ACHN (cell line): ENCODE measurements at places on chromosomes 3 and 15.

GRCh38 chr15:96338074-96338765 lies 7.7 kb downstream of the NR2F2 start:
- DNase-seq: peak; percentile 1

DNA sequence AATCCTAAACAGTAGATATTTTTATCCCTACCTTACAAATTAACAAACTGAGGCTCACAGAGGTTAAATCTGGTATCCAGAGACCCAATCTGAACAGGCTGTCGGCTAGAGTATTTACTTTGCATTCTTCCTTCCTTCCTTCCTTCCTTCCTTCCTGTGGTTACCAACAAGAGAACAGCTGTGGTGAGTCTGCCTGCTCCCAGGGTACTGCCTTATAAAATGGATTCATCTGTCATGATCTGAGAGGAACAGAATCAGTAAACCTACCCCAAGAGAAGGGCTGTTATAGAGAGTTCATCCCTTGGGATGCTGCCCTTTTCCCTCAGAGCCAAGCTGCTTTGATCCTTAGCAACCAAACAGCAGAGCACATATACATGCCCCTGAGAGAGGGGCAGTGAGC lies 3.6 kb downstream of the GADL1 start:
- DNase-seq: no peak

DNA sequence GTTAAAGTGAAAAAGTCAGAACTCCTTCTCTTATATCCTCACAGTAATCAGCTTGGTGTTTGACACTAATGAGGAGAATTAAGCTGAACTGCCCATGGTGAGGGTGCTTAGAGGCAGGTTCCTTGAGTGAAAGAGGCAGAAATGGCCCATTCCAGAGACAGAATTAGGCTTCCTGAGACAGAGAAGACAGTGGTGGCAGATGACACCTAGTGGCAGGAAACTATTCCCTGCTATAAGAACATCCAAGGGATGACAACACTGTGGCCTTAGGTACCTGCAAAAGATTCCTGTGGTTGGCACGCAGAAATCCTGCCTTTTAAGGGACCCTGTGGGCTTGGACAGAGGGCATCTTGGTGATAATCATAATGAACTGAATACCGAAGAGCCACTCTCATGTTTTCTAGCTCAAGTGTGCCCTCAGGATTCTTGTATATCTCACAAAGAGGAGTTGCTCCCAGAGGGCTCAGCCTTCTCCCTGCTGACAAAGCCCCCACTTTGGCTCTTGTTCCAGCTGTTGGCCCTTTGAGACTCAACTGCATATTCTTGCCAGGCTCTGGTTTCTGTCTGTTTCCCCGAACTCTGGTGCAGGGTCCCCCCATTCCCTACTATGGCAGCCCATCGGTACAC lies 56.0 kb downstream of the KBTBD12 start:
- peak; percentile 53 for DNase-seq

DNA sequence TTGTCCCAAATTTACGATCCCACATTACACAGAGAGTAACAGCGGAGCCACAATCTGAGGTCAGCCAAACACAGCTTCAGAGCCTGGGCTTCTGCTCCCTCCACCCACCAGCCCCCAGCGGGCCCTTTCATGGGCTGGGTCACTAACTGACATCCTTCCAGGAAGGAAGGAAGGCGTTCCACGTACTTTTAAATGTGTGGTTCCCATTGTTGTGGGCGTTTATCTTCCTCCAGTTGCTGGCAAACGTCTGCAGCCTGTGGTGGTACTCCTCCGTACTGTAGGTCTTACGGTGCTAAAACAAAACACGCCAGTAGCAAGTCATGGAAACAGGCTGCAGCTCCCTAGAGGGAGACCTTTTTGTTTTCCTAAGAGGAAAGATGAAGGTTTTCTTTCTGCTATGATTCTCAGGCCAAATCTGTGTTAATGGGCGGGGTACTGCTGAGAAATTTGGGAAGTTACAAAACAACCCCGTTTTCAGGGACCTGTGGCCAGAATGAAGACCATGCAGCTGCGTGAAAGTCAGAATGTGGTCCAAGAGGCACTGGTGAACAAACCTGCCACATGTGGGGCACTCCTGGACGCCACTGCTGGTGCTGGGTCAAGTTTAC lies 7.6 kb downstream of the CTSH start:
- DNase-seq: no peak

- no peak for DNase-seq
These were observed 30.8 kb downstream of the CCDC13 start for GRCh38 chr3:42742259-42742658.

- peak; percentile 49 for DNase-seq
These were observed 540.6 kb downstream of the NLGN1 start for GRCh38 chr3:173938159-173938558.

DNA sequence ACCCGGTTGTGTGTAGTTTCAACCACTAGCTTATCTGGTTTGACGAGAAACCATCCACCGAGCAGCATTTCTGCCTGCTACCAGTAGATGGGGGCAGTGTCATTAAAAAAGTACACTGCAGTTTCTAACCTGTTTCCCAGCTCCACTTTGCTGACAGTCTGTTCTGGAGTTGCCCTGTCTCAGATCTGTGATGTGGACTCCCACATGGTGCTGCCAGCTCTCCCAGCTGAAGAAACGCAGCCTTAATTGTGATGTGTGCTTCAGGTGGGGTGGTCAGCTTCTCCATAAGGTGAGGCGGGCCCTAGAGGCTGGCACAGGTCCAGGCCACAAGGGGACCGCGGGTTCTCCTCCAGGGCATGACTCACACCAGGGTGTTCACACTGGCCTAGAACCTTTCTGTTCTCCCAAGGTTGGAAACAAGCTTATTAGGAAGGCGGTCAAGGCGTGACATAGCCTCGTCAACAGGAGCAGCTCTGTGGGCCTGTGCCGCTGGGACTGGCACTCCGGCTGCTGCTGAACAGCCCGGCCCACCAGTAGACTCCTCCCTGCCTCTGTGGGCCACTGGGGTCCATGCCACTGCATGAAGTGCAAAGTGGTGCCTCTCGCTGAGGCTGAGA lies 2.9 kb upstream of the FAM43A start:
- DNase-seq: peak; percentile 77

GRCh38 chr3:135203026-135203425 lies 408.0 kb downstream of the EPHB1 start:
- DNase-seq: no peak

- DNase-seq: no peak
These were observed 514.6 kb upstream of the CNTN3 start for GRCh38 chr3:75129101-75129500.

DNA sequence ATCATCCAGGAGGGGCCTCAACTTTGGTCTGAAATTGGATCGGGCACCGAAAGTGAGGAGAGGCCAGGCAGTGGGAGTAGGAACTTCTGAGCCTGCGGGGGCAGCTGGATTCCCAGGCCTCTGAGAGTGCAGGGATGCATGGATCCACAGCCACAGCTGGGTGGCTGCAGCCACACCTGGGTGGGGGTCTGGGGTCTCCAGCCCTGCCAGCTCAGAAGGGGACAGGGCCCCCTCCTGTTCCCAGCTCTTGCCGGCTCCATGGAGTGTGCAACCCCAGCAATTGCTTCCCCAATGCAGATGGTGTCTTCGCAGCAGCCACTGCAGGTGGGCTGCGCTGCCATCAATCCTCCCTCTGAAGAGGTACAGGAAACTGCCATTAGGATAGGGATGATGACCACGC lies 123.7 kb downstream of the BCHE start:
- no peak for DNase-seq

DNA sequence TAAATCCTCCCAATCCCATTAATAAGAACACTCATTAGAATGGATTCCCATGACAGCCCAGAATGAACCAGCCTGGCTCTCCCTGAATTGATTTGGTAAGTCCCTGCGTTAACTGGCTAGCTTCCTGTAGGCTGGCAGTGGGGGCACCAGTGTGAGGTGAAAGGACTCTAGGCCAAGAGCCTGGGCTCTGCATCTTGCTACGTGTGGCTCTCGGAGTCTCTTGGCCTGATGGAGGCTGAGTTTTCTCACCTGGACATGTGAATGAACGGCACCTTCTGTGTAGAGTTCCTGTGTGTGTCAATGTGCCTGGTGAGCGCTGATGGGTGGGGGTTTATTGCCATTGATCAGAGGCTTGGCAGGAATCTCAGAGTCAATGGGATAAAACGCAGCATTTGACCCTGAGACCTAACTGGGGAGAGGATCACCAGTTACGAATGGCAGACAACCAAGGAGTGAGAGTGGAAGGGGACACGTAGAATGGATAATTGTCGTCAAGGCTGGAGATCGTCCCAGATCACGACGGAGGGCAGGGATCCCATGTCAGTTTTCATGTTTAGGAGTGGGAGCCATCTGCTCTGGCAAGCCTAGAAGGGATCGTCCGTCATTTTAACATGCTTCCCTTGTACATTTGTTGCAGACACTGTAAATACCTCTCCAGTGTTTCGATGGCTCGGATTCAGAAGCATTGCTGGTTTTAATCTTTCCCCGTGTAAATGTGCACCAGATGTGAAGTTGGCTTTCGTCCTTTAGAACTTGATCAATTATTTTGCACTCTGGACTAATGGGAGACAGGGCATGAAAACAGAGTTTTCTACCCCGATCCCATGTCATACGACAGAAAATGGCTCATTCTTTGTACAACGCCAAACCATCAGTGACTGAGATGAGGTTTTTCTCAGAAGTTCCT lies 9.0 kb upstream of the KLF13 start:
- DNase-seq: no peak

- no peak for DNase-seq
These were observed 289.2 kb downstream of the KLF13 start for GRCh38 chr15:31615643-31616415.

DNA sequence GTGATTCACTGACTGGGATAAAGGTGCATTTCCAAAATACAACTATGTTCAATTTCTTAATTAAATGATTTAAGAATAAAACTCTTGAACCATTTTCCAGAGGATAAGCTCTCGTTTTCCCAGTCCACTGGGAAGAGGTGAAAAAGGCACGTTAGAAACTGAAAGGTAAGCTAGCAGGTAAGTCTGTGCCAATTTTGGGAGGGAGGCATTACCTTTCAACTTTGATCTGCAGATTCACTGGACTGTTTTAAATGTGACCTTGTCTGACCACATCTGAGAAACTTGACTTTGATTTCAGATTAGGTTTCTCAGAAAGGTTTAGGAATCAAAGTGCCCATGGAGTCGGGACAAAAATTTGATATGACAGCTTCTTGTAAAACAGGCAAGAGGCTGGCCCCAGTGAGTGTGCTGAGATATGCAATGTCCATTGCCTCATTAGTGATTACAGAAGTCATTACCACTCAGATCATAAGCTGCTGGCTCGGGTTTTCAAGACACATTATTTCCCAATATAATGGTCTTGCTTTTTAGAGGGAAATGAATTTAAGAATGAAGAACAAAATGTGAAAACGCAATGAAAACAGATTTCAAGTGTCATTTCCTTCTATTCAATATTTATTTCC lies 118.8 kb downstream of the ADAMTS9 start:
- no peak for DNase-seq

DNA sequence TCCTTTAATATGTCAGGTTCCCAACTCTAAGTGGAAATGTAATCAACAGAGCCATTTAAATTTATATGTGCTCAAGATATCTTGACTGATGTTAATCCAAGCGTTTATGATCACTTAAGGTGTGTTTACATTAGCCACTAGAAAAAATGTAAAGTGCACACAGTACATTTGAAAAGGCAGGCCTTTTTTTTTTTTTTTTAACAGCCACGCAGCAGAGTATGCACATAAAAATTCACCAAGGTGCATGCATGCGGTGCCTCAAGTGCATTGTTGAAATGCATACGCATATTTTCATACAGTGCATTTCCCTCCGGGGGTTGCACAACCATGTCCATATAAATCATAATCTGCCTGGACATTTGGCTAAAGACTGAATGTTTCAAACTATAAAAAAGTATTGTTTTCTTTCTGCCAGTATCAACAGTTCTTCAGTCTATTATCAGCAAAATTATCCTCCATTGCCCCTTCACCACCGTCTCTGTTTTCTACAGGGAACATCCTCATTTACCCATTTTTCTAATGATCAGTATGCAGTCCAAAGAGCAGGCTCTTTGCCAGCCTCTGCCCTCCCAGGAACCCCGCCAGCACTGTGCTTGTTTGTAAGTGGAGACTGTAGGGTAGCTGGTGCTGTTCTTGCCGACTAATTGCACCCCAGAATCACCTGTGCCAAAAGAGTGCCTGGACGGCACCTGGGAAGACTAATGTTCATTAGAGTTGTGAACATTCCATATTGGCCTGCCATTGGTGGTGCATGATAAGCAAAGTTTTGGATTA lies 611.2 kb upstream of the CFAP20DC start:
- DNase-seq: no peak

DNA sequence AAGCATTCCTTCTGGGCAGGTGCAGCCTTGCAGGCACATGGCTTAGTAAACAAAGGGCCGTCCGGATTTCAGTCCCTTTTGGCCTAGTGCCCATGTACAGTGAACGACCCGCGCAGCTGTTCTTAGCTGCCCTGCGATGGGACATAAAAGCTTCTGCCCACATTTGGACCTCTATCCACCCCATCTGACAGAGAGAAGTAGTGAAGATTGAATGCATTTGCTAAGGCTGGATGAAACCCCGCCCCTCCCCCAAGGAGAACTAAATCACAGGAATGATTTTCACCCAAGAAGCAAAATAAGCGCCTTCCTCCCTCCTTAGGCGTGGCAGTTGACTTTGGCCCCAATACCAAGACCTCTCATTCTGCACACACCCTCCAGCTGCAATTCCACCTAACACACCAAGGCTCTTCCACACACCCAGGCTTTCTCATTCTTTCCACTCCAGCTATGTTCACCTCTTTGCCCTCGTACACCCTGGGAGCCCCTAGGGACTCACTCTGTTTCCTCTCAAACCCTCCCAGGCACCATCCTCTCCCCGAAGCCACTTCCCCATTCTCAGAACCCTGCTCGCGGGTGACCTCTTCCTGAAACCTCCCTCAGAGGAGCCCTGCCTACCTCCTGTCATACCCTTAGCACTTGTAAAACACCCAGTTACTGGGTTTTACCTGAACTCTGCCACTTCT lies 14.1 kb upstream of the HRH1 start:
- DNase-seq: no peak

GRCh38 chr15:52232327-52232726 lies 41.1 kb upstream of the GNB5 start:
- DNase-seq: no peak

DNA sequence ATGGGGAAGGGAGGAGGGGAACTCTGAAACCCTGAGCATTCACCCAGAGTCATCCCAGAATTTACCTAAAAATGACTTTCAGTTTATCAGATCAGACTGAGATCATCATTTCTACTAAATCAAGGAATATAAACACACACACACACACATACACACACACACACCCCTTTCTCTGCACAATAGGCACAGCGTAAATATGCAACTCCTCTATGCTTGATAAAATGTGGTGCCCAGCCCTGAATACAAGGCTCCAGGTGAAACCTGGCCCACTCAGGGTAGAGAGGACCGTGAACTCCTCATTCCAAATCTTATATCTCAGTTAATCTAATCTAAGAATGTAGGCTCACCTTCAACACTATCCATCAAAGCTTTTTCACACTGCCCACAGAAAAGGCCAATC lies 31.8 kb upstream of the SEC22A start:
- no peak for DNase-seq

DNA sequence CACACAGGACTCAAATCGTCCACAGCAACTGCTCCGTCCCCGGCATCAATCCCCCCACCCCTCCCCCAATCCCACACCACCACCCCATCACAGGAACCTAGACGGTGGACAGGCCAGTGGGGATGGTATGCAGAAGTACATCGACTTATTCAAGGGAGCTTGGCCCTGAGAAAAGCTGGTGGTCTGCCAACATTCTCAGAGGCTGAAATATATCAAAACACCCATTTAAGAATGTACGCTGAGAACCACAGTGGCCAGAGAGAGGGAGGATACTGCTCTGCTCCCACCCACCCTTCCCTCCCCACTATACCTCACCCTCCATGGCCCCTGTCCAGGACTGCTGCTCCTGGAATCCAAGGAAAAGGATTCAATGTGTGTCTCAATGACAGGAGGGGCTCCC lies 12.4 kb upstream of the USP3 start:
- DNase-seq: no peak

GRCh38 chr3:50658416-50658815 lies 16.3 kb upstream of the DOCK3 start:
- no peak for DNase-seq
